ENCODE measurements at places on chromosomes 11 and 22.

DNA sequence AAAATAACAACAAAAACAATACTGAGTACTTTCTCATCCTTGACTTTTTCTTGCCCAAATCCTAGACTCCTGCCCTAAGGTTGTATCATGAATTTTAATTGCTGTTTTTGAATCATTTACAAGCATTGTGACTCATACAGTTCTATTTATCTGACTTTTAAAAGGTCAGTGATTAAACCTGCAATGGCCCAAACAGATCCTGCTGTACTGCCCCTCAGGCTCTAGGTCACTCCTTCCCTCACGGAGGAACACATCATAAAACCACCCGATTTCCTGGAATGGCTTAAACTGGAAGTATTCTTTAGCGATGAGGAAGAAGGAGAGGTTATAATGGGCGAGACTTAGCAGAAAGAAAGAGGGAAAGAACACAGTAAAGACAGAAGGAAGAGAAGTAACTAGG is 12.3 kb downstream of the ARFGAP3 start:
- no peak for DNase-seq

DNA sequence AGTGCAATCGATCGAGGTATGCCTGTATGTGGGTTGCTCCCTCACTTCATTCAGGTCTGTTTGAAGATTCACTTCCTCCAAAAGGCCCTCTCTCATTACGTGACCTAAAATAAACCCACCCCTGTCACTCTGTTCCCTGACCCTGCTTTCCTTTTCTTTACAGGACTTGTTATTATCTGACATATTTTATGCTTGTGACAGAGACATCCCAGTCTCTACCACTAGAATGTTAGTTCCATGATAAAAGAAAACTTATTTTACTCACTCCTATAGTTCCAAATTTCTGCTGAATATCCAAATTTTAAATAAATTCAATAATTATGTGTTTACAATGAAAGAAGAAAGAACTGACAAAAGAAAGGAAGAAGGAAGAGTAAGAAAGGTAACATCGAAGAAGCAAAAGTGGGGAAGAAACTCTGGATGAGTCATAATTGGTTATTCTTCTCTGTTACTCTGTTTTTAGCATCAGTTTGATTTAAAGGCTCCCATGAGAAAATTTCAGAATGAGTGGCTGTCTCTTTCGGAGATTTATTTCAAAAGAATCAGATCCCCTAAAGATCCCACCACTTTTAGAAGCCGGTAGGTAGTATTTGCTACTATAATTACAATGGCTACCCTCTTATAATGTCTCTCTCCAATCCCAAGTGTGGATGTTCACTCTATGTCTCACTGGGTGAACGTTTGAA is 33.5 kb downstream of the ENTHD1 start:
- no peak for DNase-seq

DNA sequence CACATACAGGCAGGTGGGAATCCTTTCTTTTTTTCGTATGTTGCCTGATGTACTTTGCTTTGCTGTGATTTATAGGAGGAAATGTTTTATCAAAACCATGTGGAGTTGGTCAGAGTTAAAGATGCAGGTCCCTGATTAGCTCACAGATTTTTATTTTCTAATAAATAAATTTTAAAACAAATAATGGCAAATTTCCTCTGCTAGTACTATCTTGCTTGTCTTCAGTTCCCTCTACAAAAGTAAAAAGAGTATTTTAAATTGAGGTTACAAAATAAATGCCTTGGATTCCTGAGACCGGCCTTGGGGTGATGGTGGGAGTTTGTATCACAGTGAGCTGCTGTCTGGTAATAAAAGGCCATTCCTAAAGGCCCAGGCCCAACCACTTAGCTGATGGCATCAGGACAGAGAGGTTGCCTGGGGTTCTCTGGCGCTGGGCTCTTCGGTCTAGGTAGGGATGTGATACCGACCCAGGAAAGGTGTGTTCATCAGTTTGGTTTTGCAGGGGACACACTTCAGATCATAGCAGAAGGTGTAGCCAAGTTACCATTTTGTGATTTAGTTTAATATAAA is 129.0 kb downstream of the TBC1D22A start:
- no peak for DNase-seq

GRCh38 chr11:66317723-66318599 is 1.1 kb upstream of the CD248 start:
- no peak for DNase-seq

- DNase-seq, result no peak
Observed at GRCh38 chr11:104198576-104198975, 34.6 kb upstream of the PDGFD start.

DNA sequence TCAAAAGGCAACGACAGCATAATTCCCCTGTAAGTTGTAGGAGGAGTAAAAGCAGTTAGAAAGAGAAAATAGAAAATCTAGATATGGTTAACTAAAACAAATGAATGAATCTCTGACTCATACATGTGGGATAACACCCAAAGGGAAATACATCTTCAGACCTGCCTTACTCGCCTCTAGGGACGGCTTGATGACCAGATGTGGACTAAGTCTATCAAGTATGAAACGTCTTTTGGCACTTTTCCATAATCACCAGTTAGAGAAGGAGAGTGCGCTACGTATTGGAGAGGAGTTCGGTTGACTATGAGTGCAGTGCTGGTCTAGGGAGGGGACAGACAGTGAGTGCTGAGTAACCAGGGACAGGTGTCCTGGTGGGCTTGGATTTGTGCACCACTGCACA is 459.9 kb downstream of the OPCML start:
- no peak for DNase-seq

DNA sequence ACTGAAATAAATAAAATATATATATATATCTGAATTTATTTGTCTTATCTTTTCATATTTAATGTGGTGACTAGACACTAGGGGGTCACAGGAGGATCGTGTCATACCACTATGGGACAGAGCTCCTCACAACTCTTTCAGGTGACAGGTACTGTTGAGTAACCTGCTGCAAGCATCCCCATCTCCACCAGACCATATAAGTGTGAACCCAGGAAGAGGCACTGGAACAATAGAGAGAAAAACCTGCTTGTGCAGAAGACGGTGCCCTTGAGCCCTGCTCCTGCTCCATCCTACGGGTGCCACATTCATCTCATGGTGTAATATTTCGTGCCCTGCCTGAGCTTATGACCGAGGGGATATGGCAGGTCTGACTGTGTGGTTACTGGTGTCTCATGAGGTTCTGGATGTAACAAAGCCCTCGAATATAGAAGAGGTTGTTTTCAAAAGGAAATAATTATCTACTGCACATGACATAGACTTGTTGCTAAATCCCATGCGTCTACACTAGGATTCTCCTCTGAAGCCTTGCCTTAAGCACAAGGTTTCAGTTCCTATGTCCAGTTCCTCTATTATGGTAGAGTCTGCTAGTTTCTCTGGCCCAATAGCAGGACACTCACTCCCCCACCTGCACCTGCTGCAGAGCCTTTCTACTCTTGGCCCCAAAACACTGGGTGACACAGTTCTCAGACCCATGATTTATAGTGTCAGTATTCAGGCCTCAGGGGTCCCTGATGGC is 70.4 kb downstream of the GGTLC2 start:
- DNase-seq, result no peak

GRCh38 chr11:92264350-92264749 is 39.7 kb downstream of the FAT3 start:
- no peak for DNase-seq
